ENCODE measurements at places on chromosomes 7 and 10.

- DNase-seq = no peak
These were observed 286.1 kb upstream of the C7orf33 start for GRCh38 chr7:148304456-148304855.

DNA sequence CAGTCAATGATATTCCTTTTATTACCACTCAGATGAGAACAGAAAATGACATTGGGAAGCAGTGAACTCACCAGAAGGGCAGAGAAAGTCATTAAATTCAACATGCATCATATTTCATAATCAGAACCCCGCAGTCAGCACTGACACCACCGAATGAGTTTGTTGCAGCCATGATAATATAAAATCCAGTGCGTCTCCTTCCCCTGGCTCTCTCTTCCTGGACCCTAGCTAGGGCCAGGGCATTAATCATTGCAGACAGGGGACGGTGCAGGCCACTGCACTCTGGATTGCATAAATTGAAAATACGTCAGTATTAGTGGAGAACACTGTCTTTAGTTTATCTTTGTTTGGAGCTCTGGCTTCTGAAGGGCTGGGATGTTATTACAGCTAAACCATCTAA, 931.5 kb downstream of the TYW1 start:
- no peak for DNase-seq

DNA sequence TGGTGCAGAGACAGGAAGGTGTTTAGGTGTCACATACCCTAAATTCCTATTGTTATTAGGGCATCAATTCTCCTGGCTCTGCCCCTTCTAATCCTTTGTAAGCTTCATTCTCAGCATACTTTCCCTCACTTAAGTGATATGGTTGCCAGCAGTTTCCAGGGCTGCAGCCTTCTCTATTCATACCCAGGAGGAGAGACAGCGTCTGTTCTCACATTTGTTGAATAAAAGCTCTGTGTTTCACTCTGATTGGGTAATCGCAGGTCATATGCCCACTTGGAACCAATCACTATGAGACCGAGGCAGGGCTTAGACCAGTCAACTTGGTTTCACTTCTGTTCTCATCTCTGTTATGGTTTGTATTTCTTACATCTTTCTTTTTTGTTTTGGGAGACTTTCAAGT, 109.6 kb upstream of the MTPN start:
- DNase-seq = peak; percentile 62

DNA sequence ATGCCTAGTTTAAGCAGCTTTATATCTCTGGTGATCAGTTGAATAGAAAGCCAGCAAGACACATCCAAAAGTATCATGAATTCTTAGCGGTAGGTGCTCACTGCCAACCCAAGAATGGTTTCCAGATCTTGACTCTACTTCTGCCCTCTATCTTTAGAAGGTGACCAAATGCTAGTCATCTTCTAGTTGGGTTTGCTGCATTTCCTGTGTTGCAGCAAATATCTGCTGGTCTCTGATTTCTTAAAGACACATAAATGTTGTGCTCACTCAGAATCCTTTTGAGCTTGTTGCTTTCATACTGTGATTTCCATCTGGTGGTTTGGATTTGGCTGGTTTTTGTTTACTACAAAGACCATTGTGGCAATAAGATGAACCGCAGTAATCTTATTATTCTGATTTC, 2.2 kb downstream of the CDC123 start:
- DNase-seq = no peak

DNA sequence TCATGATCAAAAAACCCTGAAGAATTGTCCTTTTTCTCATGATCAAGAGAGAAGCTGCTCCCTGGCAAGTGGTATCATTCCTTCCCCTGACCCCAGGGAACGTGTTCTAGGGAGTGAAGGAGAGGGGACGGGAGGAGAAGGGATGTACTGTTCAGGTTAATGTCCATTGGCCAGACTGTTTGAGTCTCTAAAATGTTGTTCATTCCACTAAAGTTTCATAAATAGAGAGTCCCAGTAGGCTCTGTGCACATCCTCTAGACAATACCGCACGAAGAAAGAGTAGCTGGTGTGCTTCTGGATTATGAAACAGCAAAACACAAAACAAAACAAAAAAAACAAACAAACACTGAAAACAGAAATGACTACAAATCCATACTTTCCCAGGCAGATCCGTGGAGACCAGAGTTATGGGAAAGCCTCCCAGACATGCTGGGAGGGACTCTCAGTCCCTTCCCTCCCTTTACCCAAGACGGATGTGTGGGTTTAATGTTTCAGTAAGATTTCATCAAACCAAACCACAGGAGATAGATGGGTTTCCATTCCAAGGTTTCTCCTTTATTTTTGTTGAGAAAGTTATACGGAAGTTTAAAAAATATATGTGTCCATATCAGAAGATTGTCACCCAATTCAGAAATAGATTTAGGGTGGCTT, 66.5 kb upstream of the TNS3 start:
- no peak for DNase-seq

All from right hindlimb (tissue), 1 donor.